ENCODE measurements at places on chromosomes 11 and 22.

DNA sequence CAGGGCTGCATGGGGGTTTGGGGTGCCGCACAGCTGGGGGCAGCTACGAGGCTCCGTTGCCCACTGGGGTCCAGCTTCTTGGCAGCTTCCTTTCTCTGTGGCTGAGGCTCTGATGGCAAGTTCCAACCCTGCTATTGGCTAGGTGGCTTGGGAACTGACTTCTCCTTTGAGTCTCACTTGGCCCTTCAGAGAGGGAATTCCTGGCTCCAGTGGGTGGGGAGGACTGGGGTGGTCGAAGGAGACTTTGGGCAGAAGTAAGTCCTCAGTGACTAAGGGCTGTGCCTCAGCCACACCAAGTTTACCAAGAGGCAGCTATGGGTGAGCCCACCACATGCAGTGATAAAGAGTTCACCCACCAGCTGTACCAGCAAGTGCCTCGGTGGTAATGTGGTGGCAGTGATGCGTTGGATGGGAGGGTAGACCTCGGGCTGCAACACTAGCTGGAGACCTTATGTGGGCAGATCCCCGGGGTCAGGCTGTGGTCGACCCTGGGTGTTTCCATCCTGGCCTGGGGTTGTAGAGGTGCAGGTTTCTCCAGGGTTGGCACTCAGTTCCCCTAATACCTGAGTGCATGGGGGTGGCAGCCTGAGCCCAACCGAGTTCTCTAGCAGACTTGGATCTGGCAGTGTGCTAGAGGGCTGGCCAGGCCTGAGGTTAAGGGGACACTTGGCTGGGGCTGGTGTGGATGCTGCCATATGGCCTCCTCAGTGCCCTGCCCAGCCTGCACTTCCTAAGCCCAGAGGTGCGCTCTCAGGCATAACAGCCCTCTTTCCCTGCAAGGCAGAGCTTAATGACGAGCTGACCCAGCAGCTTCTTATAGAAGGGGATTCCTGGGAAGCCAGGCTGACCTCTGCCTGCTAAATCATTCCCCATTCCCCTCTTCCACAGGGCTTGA lies 197.0 kb upstream of the CADM1 start:
- no peak for DNase-seq

DNA sequence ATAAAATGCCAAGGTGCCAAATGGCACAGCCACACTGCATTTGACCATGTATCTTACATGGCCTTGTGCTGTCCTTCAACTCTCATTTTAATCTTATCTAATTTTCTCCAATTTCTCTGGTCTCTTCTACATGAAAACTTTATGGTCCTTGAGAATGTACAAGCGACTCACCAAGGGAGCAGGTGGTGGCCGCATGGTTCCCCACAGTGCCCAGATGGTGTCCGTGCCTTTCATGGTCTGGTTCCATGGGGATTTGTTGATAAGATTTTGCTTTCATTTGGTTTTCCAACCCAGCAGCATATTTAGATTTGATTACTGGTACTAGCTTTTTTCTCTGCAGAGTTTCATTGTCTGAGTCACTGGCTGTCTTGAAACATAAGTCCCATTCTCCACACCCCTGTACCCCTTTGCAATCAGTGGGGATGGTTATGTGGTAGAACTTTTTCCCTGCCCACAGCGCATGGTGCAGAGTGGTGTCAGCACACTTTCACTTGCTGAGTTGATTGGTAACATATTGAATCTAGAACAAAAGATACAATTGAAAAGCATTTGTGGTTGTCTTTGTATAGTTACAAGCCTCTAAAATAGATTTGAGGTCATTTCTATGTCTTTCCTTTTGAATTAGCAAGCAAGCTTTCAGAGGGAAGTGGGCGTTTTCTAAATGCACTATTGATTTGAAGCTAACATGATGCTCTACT lies 24.1 kb downstream of the ZNRF3 start:
- no peak for DNase-seq

DNA sequence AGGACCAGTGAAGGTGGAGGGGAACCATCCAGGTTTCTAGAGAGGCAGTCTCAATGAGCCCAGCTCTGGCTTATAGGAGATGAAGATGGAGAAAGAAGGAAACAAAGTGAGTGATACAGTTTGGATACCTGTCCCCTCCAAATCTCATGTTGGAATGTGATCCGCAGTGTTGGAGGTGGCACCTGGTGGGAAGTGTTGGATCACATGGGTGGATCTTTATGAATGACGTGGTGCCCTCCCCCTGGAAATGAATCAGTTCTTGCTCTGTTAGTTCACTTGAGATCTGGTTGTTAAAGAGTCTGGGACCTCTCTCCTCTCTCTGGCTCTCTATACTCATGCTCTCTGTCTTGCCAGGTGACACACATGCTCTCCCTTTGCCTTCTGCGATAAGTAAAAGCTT lies 393.1 kb upstream of the NARS2 start:
- DNase-seq = no peak

DNA sequence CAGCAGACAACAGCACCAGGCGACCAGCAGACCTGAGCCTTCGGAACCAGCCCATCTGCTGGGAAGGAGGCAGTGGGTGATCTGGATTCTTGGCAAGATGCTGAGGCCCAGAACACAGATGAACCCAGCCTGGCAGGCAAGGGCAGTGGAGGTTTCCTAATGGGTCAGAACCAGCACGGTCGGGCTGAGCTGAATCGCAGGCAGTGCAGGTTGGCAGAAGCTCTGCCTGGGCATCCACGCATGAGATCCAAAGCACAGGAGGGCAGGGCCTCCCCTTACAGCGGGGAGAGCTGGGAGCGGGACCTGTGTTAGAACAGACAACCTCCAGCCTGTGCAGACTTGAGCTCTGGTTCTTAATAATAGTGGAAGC lies 47.5 kb downstream of the DSCAML1 start:
- DNase-seq = no peak

- no peak for DNase-seq
These were observed 123.7 kb downstream of the GRIK4 start for GRCh38 chr11:120635136-120635810.

GRCh38 chr11:78548911-78549590 lies 25.6 kb downstream of the NARS2 start:
- no peak for DNase-seq

GRCh38 chr11:3946455-3947017 lies 91.1 kb downstream of the STIM1 start:
- DNase-seq = no peak

DNA sequence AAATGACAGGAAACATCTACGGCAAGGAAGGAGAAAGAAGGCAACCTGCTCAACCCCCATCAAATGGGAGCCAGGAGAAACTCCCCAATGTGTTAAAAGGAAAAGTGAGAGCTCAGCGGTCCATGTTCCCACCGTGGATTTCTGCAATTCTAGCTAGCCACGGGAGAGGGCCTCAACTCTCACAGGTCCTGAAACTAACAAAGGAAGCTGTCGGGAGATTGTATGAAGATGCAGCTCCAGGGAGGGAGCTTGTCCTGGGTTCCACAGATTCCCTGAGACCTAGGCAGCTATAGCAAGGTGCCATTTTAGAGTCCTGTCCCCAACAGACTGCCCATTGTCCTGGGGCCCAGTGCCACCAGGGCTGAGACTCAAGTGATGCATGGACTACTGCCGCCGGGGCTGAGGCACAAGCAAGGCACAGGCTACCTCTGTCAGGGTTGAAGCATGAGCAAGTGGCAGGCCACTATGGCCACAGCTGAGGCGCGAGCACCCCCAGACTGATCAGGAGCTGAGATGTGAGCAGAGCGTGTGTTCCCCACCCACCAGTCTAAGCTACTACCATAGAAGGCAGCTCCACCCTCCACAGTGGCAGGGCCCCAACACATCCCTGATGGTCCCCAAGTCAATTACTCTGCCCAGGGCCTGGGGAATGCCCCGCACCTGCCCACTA lies 31.3 kb downstream of the RSF1 start:
- DNase-seq = no peak

- no peak for DNase-seq
These were observed 894.6 kb downstream of the FAM181B start for GRCh38 chr11:81839016-81839415.

- DNase-seq = no peak
These were observed 33.8 kb upstream of the SCUBE1 start for GRCh38 chr22:43376765-43377547.

- DNase-seq = no peak
These were observed 1296.3 kb downstream of the LRRC4C start for GRCh38 chr11:40162901-40163883.

DNA sequence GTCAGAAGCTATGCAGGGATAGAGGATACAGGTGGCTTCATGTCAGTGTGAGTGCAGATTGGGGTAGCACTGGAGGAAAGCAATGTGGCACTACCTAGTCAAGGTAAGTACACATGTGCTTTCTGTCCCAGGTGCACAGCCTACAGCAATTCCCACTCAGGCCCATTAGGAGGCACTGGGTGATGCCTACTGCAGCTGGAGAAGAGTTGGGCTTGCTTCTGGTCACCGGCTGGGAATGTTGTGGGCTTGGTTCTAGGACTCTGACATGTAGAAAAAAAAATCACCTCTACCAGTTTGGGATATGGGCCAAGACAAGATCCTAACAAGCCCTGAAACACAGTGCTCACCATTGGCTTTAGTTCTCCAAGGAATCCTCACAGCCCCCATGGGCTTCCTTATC lies 69.7 kb downstream of the TENM4 start:
- DNase-seq = no peak

- DNase-seq = peak; percentile 29
These were observed 9.5 kb downstream of the FOLR3 start for GRCh38 chr11:72144807-72145565.

GRCh38 chr11:28400331-28401100 lies 292.3 kb downstream of the METTL15 start:
- no peak for DNase-seq

DNA sequence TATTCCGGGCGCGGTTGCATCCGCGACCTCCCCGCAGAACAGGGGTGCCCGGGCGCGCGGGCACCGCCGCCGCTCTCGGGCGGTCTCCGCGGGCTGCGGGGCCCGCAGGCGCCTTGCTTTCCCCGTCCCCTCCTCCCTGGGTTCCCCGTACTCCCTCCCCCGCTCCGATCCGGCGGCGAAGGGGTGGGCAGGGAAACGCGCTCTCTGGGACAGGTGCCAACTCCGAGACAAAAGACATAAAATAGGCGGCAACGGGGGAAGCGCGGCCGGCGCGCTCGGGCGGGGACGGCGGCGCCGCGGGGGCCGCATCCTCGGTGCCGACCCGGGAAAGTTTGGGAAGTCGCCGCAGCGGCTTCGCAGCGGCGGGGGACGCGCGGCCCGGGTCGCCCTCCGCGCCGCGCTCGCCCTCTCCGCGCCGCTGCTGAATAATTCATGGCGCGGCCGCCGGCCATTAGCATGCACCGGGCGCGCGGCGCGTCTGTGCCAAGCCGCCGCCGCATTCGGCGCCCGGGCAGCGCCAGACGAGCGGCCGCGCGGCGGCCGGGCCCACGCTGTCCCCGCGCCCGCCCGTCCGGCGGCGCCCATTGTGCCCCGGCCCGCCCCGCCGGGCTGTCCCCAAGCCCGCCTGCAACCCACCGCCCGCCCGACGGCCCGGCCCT lies 78.7 kb upstream of the PPARA start:
- peak; percentile 90 for DNase-seq

GRCh38 chr11:116379185-116379828 lies 393.5 kb downstream of the BUD13 start:
- DNase-seq = peak; percentile 53

- no peak for DNase-seq
These were observed 681 bp upstream of the ARHGEF12 start for GRCh38 chr11:120335556-120335907.

DNA sequence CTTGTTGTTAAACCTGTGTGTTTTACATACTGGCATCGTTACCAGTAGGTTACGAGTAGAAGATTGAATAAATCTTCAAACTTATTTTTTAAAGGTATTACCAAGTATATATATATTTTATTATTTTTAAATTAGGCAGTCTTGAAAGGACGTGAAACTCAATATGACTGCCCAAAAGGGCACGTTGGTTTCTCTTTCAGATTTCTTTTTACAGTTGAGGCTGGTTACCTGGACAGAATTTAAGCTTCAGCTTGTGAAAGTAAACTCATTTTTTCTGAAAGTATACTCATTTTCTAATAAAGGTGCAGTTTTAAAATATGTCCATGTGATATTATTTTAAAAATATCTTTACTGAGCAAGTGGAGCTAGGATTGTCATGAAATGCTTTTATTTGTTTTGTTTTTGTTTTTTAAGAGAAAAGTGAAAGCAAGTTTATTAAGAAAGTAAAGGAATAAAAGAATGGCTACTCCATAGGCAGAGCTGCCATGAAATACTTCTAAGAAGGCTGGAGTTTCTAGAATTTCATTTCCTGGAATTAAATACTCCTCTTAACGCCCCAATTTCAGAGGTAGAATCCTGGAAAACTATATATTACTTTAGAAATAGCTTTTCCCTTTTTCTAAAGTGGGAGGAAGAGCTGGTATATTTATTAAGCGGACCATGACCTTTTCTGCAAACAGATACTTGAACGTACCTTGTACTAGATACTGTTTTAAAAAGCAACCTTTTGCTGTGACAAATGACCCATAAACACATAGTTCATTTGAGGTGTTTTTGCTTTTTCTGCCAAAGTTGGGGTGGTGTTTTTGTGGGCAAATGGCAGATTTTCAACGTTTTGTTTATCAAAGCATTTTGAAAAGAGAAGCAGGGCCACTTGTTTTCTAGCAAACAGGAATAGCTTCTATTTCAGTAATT lies 1.9 kb downstream of the FBXO7 start:
- no peak for DNase-seq

GRCh38 chr11:61028135-61028729 lies 56.8 kb downstream of the CD6 start:
- no peak for DNase-seq

GRCh38 chr11:35549787-35550186 lies 24.4 kb upstream of the PAMR1 start:
- DNase-seq = peak; percentile 11

DNA sequence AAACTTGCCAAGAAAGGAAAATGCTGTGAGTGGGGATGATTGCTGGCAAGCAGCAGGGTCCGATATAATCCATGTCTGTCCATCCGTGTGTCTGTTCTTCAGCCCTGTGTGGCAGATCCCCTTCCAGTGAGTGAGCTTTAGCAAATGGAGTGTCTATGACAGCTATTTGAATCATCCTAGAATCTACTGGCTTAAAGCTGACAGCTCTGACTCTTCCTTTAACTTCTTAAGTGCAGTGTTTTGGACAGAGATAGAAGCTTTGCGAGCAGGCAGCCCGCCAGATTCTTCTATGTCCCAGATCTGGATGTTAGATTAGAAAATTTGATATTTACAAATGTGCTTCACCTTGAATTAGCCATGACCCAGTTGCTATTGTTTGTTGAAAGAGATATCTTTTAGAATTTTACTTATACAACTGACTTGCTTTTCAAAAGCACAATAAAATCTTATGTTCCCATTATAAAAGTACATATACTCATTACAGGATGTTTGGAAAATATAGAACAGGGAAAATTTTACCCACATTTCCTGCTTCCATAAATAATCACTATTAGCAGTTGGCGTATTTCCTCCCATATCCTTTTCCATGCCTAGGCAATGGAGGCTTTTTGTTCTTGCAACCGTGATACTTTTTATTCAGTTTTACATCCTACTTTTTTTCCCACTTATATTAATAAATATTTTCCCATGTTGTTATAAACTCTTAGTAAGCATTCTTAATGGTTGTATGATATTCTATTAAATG lies 124.5 kb downstream of the COMMD9 start:
- no peak for DNase-seq

GRCh38 chr11:77705876-77706579 lies 68.4 kb upstream of the CLNS1A start:
- DNase-seq = no peak

Data from LoVo (cell line).